ENCODE measurements at places on chromosomes 5 and 9.

GRCh38 chr5:113495422-113495841, 7.2 kb upstream of the MCC start:
- DNase-seq = no peak

GRCh38 chr5:129496864-129497595, 36.9 kb downstream of the ADAMTS19 start:
- DNase-seq = no peak

DNA sequence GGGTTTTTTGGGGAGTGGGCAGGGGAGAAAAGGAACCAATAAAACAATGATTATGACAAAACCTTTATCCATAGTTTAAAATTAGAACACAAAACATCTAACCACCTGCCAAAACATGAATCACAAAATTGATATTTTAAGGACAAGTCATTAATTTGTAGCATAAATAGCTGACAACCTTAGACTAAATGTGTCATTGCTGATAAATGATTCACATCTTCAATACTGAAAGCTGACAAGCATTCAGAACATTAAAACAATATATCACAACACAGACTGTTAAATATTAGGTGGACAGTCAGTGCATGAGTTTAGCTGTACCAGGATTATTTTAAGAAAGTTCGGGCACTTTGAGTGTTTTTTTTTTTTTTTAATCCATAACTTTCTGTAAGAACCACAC, 71.5 kb downstream of the NR3C1 start:
- no peak for DNase-seq

GRCh38 chr5:110544603-110545002, 181.9 kb downstream of the TMEM232 start:
- DNase-seq = no peak

GRCh38 chr5:122442938-122443337, 130.9 kb downstream of the SNCAIP start:
- DNase-seq = no peak

DNA sequence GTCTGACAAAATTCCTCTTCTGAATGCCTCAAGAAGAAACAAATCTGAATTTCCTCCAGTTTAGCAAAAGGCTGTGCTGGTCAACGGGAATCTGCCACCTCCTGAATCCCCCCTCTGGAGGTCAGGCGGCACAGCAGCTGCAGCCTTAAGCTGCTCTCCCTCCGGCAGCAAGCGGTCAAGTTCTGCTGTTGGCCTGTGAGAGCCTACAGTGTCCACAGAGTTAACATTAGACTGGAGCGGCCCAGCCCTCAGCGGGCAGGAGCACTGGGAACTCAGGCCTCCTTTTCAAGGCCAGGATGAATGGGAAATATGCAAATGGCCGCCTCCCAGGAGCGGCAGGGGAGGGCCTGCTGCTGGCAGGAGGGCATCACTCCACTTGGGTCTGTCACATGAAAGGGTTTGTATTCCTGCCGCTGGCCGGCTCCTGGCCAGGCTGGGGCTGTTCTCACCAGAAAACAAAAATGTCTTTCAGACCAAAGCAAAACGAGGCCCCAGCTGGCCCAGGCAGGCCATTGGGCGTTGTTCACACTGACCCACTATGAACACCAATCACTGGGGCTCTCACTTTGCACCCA, 8.2 kb downstream of the ACSL6 start:
- DNase-seq = no peak

DNA sequence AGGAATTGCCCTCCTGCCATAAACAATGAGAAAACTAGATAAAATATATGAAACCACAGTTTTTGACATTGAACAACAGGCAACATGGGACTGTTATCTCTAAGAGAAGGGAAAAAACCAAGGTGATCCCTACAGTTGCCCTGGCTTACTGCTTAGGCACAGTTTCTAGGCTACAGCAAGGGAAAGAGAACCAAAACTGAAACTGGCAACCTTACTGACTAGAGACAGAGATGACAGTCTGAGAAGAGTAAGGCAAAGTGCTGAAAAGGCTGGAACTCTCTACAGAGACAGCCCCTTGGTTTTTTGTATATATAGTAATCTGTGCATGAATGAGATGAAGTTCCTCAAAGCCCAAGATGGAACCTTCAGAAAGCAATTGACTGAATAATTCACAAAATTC, 36.2 kb upstream of the REEP2 start:
- no peak for DNase-seq

DNA sequence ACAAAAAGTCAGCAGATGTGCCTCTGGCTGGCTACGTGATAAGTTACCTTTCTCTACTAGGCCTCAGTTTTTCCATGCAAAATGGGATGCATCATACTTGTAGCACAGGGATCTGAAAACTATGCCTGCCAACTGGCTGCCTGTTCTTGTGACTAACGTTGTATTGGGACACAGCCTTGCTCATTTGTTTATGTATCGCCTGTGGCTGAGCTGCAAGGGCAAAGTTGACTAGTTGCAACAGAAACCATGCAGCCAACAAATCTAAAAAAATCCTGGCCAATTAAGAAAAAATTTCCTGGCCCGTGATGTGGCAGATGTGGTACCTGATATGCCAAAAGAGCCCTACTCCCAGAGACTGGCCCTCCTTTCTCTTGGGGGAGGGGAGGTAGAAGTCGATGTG, 131.3 kb downstream of the SEC61B start:
- no peak for DNase-seq

- no peak for DNase-seq
Observed at GRCh38 chr9:110825950-110826349, 157.4 kb downstream of the MUSK start.

DNA sequence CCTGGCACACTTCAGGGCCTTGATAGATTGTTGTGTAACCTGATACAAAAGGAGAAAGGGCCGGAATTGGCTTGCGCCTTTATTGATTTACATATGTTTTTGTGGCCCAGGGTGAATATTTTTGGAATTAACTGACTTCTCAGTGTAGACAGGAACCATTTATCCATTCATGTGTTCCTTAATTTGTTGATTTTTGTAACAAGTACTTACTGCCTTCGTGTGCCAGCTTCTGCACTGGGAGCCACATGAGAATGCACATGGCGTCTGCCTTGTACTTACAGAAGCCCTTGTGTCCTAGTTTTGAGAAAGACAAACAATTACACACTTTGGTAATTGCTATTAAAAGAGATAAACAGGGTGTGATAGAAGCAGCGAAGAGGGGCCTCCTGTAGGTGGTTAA, 26.4 kb downstream of the EHMT1 start:
- DNase-seq = no peak

DNA sequence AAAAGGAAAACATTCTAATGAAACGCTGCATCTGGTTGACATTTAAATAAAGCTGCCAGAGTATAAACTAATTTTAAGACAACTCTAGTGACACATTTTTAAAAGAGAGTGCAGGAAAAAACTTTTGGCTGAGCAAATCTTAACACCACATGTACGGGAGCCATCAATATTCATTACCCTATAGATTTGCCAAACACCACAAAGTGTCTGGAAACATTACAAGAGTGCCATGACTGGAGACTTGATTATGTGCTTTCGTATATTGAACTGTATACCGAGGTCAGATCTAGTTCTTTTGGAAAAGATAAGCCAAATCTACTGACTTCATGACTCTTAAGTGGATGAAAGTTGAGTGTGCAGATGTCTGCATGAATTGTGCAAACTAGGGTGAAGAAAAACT, 10.6 kb upstream of the DMRT2 start:
- DNase-seq = no peak

DNA sequence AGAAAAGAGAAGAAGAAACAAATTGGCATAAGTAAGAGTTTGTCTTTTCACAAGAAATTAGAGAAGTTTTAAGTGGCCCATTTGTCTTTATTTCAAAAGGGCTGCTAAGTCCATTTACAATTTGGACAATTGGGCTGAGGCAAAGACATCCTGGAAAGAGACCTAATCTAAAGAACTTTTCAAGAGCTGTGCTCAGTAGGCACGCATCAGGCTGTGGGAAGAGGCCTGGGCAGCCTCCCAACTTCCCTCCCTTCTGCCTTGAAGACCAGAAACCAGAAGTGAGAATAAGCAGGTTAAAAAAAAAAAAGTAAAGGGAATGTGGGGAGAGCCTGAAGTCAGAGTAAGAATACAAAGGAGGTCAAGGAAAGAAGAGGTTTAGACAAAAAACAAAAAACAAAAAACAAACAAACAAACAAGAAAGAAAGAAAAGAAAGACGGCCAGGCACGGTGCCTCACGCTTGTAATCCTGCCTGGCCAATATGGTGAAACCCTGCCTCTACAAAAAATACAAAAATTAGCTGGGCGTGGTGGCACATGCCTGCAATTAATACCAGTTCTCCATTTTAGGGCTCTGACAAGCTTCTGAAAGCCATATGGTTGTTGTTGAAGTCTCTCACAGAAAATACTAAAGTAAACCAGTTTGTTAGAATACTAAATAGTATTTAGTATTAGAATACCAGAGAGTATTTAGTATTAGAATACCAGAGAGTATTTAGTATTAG, 48.0 kb upstream of the CEP78 start:
- DNase-seq = no peak

DNA sequence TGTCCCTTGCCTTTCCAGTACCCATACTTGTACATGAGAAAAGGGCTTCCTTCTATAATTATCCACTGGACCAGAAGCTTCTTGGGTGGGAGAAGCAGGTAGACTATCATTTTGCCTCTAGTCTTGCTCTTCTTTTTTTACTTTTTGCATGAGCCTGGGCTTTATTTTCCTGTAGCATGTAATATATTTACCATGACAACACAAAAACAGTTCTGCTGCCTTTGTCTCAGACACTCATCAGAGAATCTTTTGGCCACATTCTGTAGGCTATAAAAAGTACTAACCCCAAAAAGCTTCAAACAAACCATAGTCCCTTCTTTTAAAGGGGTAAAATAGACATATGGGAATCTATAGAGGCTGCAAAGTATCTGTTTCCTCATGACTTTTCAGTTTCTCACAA, 339.2 kb upstream of the PIK3R1 start:
- no peak for DNase-seq

DNA sequence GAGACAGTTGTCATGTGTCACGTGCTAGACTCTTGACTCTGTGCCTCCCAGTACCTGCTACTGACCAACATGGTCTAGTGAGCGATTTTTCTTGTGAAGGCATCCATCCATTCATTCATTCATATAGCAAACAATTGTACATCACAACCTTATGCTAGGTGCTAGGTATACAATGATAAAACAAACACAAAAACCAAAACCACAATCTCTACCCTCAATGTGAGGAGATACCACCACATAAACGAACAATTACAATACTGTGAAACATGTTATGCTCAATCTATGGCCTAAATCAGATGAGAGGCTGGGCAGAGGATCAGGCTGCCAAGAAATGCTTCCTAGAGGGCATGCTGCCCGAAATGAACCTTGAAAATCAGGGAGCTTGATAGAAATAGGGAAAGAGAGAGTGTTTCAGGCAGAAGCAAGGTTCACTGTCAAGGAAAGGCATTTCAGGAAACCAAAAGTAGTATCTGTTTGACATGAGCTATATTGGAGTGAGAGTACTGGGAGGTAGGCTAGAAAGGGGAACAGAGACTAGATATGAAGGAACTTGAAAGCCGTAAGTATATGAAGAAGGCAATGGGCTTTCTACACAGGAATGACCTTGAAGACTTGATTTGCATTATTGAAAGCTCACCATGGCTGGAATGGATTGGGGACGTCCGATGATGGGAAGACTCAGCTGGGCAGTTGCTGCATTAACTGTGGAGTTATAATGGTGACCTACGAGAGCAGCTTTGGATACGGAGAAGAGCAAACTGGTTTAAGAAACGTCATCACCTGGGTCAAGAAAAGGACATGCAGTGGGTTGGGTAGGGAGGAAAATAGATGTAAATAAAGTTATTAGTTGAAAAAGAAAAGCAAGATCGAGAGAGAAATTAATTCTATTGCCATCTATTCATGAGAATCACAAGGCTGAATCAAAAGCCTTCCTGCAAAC, 90.1 kb downstream of the THBS4 start:
- DNase-seq = no peak

- DNase-seq = no peak
Observed at GRCh38 chr9:133171161-133171961, 7.6 kb upstream of the GBGT1 start.

GRCh38 chr5:102865171-102865509, 110.0 kb downstream of the PAM start:
- no peak for DNase-seq

DNA sequence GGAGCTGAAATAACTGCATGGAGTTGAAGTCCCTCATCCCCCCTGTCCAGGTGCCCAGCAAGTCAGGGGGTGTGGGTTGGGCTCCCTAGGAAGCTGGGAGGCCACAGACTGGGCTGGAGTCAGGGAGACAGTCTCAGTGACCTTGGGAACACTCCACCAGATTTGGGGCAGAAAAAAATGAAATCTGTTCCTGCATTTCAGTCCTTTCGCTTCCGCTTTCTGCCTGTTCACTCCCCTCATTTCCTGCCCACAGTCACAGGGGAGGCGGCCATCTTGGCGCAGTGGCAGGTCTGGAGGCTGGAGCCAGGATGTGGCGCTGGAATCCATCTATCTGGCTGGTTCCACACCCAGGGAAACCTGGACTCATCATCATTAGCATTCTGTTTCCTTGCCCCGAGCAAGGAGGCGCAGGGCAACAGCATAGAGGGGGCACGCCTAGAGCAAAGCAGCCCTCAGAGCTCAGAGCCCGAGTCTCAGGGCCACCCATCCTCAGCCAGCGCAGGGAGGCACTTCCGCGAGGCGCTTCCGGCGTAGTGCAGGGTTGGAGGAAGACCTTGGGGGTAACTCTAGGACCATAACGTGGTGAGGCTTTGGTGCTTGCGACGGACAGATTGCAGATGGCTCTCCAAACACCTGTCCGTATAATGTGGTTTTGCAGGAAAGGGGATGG, 86.2 kb upstream of the HSPA9 start:
- DNase-seq = no peak

- DNase-seq = peak; percentile 15
Observed at GRCh38 chr5:138824924-138825863, 49.9 kb downstream of the LRRTM2 start.

DNA sequence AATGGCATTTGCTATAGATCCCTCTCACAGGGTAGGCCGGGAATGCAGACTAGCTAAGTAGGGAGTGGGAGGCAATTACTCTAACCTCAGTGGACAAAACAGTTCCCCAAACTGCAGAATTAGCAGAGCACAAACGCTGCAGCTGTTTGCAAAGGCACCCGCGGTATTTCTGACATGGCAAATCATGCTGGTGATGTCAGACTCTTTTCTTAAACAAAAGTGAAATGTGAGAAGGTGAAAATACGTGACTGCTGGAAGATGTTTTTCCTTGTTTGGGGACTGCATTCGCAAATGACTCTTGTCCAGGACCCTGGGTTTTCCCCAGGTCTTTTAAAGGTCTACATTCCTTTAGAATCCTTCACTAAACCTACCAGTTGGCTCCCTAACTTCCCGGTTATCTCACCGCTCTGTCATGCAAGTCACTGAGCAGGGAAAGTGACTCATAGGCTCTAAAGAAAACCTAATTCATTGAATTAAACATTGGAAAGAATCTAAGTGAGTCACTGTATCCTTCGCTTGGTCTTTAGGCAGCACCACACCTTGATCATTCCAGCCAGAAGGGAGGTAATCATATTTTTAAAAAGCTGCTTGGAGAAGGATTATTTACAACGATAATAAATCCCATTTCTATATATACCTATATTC, 91.5 kb upstream of the DNAH5 start:
- no peak for DNase-seq

- no peak for DNase-seq
Observed at GRCh38 chr5:134258896-134259295, 33.0 kb upstream of the PPP2CA start.

- DNase-seq = no peak
Observed at GRCh38 chr5:179294131-179294780, 51.0 kb downstream of the ADAMTS2 start.

GRCh38 chr9:88280816-88281382, 107.3 kb upstream of the SPIN1 start:
- peak; percentile 38 for DNase-seq
